ENCODE measurements at places on chromosomes 4 and X.

DNA sequence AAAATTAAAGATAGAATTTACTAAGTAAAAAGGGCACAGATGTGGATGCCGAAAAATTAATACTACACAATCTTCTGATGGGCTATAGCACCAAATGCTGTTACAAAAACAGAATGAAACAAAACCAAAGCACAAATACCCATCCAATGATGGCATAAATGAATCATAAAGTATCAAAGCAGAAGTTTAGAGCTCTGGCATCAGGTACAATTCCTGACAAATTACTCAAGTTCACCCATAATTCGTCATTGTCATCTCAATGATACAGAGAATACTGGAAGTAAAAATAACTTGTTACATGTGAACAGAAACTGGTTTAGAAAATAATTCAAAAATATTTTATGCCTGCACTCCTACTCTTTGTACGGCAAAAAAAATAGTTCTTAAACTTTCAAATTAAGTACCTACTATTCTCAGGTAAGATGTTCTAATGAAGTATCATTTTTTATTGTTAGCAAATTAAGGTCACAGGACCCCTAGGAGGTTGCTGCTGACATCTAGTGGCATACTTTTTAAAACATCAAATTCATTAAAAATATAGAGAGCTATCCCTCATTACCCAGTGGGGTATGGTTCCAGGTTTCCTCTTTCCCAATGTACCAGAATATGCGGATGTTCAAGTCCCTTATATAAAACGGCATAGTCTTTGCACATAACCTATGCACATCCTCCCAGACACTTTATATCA is 126.1 kb downstream of the INPP4B start:
- DNase-seq: no peak

GRCh38 chr4:129970801-129971200 is 874.8 kb downstream of the C4orf33 start:
- DNase-seq: no peak

DNA sequence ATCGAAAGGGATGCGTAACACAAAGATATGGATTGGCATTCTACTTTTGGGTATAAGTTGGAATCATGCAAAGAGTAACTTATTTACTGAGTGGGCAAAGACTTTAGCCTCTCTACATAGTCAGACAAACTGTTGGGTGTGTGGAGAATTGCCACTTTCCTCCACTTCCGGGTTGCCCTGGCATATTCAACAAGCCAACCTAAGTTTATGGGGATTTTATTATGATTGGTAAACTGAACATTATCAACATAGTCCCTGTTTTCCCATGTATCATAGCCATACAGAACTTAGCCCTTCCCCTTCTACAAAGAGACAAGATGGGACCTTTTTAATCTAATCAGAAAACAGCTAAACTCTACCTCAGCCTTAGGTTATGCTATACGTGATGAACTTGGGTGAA is 121.6 kb downstream of the AGTR2 start:
- DNase-seq: no peak

GRCh38 chr4:112848911-112849310 is 200.5 kb upstream of the ANK2 start:
- no peak for DNase-seq

GRCh38 chr4:6062133-6062532 is 43.9 kb upstream of the C4orf50 start:
- DNase-seq: no peak

DNA sequence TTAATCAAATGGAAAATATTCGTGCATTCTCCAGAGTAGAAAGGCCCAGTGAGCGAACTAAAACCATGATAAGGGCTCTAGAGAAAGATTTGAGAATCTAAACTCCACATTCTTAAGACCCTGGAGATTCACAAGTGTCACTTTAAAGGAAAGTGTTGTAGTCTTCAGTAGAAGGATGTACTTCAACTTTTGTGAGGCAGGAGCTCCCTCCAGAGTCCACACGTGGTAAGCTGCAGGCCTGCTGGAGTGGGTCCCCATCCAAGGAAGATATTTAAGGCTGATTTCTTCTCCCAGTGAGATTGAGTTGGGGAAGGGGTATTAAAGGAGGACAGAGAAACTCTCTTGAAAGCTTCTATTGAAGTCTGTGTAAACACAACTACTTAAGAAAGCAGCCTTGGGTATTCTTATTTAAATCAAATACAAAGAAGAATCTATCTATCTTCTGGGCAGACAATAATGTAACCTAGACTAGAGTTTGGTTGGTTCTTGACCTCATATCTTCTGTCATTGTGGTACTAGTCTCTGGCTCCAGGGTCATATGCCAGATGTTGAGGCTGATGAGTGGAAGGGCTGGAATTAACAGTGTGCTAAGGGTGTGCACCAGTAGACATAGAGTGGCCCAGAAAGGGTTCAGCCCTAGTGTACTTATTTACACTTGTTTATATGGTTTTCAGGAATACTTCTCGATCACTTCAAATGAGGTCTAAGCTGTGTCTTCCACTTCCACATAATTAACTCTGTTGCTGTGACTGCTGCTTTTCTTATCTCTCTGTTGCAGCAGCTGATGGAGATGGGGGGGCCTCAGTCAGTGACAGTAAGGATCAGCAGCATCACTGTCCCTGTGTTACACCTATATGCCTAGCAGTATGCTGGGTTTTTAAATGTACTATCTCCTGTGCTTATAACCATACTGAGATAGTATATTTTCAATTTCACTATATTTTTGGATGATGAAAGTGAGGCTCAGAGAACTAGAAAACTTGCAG is 76.1 kb downstream of the HMGB2 start:
- peak; percentile 49 for DNase-seq

DNA sequence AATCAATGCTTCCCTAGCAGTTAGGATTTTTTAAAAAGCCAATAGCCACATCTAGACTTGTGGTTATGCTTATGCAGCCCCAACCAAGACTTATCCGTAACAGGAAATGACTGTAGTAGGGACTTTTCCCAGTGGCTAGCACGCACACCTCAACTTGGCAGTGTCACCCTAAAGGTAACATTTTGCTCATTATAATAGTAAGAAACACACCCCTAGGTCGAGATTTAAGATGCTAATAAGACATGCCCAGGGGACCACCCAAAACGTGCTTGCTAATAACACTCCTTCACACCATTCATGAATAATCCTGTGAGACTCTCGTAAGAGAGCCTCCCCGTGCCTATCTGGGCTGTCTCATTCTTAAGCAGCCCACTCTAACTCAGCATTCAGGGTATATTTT is 195.3 kb downstream of the CHIC1 start:
- no peak for DNase-seq

DNA sequence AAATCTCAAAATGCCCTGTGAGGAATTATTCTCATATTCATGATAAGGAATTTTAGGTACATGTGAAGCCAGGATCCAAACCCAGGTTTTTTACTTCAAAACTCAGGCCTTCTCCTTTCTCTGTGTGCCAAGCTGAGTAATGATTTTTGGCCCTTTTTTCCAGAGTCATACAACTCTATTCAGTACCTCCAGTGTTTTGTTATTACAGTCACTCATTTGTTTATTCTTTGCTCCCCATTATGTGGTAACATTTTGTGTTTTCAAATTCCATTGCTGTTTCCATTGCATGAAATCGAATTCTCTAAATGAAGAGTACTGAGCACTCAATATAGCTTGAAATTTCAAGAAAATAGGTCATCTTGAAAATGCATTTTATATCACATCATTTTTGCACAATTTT is 315.4 kb downstream of the NR3C2 start:
- no peak for DNase-seq

- no peak for DNase-seq
Observed at GRCh38 chr4:8917321-8917811, 45.7 kb upstream of the HMX1 start.
